ENCODE measurements at places on chromosomes 1 and 21. TPM values are rescaled to one million over a fixed set of nuclear protein-coding genes. Genes with fewer than 3 reads are reported as not detected.

The AMPD1 gene
- total RNA-seq = not detected

The KIAA0040 gene
- total RNA-seq = 90.1 TPM

The VWA1 gene
- total RNA-seq = 0.68 TPM

The PROK1 gene
- total RNA-seq = not detected

The PADI1 gene
- total RNA-seq = not detected

The GSTM1 gene
- 97.0 TPM for total RNA-seq

Measured in T-helper 2 cell treated with Interferon-gamma antibody and Interleukin-4, amounts not matched to agents 100 ng/mL and 5 ng/mL, for 36 hours (primary cell).